ENCODE measurements at places on chromosomes 12 and 14.

DNA sequence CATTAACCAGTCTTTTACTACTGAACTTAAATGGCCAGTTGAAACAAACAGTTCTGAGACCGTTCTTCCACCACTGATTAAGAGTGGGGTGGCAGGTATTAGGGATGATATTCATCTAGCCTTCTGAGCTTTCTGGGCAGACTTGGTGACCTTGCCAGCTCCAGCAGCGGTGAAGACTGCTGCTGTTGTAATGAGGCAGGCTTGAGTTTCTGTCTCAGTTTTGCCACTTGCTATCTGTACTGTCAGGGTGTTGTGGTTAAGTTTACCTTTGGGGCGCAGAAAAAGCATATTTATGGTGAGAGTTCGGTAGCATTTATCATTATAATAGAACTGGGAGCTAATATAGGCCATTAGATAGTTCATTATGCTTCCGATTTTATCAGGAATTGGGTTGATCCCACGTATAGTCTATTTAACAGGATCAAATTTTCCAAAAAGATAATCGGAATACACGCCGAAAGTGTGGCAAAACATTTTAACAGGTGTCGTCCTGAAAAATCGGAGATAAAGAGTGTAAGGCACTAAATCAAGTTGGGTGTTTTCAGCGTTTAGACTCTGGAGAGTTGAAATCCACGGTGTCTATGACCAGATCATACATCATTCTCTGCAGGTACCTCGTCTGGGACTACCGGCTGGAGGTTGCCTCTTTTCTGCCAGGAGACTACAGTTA lies 688 bp upstream of the NECAP1 start:
- DNase-seq: peak; percentile 49

GRCh38 chr12:97380440-97380839 lies 82.2 kb upstream of the RMST start:
- DNase-seq: no peak

DNA sequence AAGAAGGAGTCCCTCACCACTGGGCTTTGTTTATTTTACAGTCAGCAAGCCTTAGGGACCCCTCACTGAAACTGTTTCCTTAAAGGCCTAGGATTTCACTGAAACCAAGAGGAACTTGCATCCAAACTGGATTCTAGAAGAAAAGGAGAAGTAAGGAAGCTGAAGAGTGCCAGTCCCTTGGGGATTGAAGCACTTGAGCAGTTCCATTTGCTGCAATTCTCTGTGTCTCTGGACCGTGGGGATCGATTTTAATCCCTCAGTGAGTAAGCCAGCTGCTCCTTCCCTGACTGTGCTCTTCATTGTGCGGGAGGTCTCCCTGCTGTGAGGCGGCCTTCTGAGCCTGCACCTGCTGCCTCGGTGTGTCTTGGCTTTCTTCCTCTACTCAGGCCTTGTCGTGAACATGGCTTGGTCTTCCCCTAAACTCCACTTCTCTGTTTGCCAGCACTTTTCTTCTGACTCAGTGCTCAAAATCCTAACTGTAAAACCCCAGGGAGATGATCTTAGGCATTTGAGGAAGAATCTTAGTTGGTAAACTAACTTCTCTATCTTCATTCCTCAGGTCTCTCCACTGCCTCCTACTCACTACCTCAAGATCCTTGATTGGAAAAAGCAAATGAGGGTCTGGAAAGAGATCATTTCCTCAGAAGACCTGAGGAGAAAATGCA lies 132.6 kb downstream of the SLC38A6 start:
- DNase-seq: no peak

- no peak for DNase-seq
These were observed 22.4 kb upstream of the MARK3 start for GRCh38 chr14:103362780-103363179.

GRCh38 chr12:115468087-115468510 lies 784.1 kb upstream of the TBX3 start:
- DNase-seq: no peak

- peak; percentile 52 for DNase-seq
These were observed 47.0 kb upstream of the SLC2A13 start for GRCh38 chr12:40152783-40153383.

GRCh38 chr12:129063600-129063999 lies 210.3 kb downstream of the GLT1D1 start:
- no peak for DNase-seq

DNA sequence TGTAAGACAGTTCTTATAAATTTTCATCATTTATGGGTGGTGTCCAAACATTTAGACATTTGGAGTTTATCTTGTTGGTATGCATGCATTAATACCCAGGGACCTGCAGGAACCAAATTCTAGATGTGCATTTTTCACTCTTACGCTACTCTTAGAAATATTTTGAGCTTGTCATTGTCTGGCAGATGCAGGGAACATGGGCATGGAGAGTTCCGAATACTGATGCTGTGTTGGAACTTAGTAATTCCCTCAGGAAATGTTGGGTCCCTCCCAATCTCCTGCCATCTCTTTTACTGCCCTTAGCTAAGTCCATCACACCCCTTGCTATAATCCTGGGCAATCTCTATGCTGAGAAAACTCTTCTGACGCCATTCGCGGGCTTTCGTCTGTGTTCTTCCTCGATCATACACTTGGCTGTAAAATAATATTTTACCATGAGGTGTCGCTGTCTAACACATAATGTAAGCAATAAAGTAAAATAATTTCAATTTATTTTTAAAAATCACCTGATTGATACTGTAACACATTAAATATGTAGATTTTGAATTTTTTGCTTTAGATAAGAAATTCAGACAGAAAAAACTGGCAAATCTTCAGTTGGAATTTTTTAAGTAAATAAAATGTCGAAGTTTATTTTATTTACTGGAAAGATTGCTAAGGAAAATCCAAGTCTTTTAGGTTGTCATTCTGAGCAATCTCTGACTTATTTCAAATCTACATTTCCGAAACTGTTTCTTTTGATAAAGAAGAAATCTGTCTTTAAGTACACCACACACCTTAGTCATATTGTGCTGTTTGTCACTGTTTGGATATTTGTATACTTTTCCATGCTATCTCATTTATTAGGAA lies 304.1 kb upstream of the SSTR1 start:
- DNase-seq: no peak

- no peak for DNase-seq
These were observed 2.6 kb downstream of the GNB3 start for GRCh38 chr12:6843118-6843902.

DNA sequence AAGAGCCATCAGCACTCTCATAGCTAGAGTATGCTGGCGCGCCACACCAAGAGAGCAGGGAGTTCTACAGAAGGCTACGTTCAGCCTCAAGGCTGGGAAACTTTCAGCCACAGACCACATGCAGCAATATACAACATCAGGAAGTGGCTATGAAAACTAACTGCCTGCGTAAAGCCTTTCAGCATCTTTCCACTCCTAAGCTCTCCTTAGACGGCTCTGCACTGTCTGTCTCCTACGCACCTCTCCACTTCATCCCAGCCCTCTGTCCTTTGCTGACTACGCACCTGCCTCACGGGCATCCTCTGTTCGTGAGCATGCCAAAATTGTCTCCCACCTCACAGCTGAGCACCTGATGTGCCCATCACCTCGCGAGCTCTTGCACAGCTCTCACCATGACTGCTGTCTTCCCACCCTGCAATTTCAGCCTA lies 9.7 kb downstream of the MPHOSPH9 start:
- peak; percentile 73 for DNase-seq

DNA sequence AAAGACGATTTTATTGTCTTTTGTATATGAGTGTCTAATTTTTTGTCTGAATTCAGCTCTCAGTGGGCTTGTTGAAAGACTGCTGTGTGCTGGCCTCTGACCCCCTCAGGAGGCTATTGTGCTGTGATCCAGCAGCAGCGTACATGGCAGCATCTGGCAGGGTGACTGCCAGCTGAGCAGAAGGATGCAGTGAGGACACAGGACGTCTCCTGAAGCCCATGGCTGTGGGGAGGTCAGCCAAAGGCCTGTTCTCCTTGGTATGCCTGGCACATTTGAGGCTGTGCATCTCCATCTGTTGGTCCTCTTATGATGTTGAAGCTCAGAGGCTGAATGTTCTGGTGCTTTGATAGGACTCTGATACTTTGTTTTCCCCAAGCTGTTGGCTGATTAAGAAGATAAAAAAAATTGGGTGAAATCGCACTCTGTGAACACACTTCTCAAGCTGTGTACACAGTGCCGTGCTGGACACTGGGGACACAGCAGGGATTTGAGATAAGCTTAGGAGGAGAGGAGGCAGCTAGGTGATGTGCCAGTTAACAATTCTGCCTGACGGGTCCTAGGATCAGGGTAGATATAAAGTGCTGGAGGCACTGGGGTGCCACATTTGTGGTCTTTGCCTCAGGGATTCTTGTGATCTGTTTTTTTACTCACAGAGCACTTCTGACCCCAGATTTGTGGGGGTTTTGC lies 37.5 kb downstream of the EID3 start:
- DNase-seq: no peak

DNA sequence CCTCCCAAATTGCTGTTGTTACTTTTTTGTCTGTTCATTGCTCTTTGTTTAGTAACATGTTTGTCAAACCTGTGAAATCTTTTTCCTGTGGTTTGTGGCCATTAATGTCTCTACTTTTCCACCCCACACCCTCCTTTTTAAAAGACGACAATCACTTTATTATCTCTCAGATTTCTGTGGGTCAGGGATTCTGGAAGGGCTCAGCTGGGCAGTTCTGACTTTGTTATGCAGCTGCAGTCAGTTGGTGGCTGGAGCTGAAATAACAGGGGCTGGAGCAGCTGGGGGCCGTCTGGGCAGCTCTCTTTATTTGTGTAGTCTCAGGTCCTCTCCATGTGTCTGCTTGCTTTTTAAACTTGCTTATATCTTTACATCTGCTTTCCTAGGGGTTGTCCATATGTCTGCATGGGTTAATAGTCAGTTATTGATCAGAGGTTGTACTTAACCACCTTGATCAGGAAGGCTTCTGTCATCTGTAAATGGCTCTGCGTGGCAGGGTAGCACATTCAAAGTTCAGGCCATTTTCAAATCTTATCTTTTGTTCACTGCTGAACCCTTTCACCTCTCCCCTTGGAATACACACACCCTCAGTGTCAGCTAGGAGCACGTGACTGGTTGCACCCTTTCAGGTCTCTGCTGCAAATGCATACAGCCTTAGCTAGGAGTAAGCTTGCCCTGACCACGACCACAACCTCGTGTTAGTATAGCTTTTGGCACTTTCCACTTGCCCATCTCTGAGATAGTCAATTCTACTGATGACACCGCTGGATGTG lies 27.9 kb downstream of the BORCS5 start:
- DNase-seq: peak; percentile 85

GRCh38 chr14:21924479-21924878 lies 250.9 kb upstream of the OR4E1 start:
- DNase-seq: peak; percentile 74

GRCh38 chr12:106994579-106995220 lies 7.8 kb upstream of the MTERF2 start:
- DNase-seq: no peak

GRCh38 chr12:53791735-53792326 lies 40.1 kb upstream of the CISTR start:
- peak; percentile 17 for DNase-seq

DNA sequence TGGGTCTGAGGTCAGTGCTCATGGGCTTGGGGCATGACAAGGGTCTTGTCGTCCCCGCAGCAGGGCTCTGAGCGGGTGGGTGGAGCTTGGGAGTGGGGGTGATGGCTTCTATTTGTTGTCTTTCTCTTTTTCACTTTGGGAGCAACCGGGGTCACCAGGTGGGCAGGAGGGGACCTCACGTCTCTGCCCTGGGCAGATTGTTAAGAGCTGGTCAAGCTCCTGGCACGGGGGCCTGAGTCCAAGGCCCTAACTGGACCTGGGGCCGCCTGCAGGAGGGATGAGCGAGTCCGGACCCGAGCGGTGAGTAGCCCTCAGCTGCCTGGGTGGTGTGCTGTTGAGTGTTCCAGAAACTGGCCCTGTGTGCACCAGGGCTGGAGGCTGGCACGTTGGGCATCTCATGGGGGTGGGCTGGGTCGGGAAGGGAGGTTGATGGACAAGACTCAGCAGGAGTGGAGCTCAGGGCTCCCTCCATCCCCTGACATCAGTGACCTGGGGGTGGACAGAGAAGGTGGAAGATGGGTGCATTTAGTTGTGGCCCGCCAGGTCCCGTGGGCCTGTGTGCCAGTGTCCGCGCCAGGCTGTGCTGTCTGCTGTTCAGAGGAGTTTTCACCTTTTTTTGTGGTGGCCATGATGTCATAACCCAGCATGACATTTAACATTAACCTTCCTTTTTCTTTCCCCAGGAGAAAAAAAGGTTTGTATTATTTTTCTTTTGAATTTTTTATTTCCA lies 27.5 kb downstream of the RTL1 start:
- DNase-seq: no peak

- DNase-seq: no peak
These were observed 102.2 kb downstream of the SNAPC1 start for GRCh38 chr14:61864329-61864898.

GRCh38 chr14:21534576-21534975 lies 8.4 kb upstream of the SALL2 start:
- no peak for DNase-seq

GRCh38 chr12:26773313-26774104 lies 59.5 kb downstream of the ITPR2 start:
- DNase-seq: no peak

DNA sequence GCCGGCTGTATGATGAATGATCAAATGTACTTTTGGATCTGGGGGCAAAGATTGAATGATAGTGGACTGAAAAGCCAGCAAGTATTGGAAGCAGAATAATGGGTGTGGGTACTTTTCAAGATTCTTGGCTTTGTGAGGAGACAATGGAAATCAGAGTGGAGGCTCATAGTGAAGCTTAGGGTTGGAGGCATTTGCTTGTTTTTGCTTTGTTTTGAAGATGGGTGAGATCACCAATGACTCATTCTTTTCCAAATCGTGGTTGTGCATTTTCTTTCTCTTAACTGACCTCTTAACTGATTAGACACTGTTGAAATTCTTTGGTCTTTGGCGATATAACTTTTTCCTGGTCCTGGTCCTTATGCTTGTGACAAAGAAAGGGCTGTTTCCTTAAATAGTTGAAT lies 54.4 kb downstream of the PELI2 start:
- no peak for DNase-seq

DNA sequence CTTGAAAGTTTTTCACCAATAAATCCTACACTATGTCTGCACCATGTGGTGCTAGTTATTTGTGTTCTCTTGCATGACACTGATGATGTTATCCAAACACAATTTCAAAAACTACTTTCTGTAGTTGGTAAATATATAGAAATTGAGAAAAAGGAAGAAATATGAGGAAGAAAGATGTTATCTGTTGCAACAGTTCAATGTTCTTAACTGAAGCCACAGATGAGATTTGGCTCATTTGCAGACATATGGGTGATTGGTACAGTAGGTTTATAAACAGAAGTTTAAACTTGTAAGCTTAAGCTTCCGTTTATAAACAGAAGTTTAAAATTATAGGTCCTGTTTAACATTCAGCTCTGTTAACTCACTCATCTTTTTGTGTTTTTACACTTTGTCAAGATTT lies at the start of gene CLEC12A:
Gene CLEC12A (plus strand): TSS at position 229 of the 400 bp plus-strand sequence. CDS start 188 bp downstream, outside the sequence.
- no peak for DNase-seq

GRCh38 chr12:129772501-129773493 lies 131.0 kb downstream of the TMEM132D start:
- no peak for DNase-seq
